Stimulated activated CD8-positive, alpha-beta memory T cell treated with anti-CD3 and anti-CD28 coated beads, Interleukin-15, amount 100 ng/mL, for 48 hours (primary cell): ENCODE measurements at places on chromosomes 6 and 20.

GRCh38 chr20:12764851-12765250, 243.9 kb upstream of the SPTLC3 start:
- DNase-seq = no peak

DNA sequence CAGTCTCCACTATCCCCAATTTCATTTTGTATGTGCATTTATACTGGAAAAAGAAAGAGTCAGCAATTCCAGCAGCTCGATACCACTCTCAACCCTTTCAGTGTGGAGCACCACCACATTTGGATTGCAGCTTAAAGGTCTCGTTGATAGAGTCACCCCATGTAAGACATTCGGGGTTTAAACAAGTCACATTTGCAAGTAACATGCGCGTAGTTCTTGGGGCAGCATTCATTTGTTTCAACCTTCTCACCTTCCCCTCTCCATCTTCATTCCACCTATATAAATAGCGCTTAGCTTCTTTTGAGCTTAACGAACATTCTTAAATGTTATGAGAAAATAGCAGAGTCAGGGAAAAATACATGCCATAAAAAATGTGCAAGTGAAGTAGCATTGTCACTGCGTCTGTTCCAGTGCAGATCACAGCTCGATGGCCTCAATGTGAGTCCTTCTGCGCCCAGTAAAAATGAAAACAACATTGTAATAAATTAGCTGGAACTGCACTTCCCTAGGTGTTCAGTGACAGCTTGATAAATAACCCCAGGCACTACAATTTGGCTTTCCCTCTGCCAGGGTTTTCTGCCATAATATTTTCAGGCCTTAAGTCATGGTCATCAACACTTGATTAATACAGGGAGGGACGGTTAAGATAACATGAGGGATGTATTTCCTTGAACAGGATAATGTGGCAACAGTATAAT, 737.8 kb upstream of the NRSN1 start:
- DNase-seq = no peak

DNA sequence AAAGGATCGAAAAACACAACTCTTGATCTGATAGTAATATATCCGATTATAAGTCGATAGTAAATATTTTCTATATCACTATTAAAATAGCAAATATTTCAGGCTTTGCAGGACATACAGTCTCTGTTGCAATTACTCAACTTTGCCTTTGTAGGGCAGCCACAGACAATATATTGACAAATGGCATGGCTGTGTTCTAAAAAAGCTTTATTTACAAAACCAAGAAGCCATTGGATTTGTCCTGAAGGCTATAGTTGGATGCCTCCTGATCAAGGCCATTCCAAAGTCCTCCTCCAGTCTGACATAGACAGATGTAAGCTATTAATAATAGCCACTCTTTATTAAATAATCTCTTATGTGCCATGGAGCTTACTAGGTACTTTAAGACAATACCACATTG, 5.9 kb downstream of the OCSTAMP start:
- no peak for DNase-seq

- DNase-seq = peak; percentile 49
Observed at GRCh38 chr6:75611702-75612375, 10.2 kb downstream of the SENP6 start.

- DNase-seq = no peak
Observed at GRCh38 chr20:33232486-33233072, 3.2 kb upstream of the BPIFA1 start.

DNA sequence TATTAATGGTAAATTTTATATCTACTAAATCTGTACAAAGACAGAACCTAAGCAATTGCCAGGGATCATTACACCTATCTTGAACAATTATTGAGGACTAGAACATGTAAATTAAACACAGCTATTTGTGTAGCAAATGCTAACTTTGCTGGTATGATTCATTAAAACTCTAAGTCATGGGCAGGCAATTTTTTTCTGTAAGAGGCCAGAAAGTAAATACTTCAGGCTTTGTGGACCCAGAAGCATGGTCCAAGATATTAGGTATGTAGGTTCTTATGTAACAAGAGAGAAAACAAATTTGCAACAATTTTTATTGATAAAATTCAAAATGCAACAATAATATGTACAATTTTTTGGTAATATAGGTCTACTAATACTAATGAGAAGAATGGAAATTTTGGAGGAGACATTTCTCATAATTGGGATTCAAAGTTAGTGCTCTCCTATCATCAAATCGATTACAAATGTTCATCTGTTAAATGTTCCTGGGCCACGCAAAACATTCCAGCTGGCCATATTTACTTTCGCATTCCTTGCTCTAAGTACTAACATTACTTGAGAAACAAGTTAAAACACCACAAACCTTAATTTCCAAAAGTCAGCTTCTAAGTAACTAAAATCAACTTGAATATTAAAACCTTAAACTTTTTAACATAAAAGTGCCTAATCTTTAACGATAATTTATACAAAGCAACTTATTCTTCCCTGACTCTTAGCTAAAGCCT, 4.3 kb downstream of the TMEM30A start:
- DNase-seq = no peak

- no peak for DNase-seq
Observed at GRCh38 chr6:110217266-110217665, 37.0 kb downstream of the CDC40 start.

DNA sequence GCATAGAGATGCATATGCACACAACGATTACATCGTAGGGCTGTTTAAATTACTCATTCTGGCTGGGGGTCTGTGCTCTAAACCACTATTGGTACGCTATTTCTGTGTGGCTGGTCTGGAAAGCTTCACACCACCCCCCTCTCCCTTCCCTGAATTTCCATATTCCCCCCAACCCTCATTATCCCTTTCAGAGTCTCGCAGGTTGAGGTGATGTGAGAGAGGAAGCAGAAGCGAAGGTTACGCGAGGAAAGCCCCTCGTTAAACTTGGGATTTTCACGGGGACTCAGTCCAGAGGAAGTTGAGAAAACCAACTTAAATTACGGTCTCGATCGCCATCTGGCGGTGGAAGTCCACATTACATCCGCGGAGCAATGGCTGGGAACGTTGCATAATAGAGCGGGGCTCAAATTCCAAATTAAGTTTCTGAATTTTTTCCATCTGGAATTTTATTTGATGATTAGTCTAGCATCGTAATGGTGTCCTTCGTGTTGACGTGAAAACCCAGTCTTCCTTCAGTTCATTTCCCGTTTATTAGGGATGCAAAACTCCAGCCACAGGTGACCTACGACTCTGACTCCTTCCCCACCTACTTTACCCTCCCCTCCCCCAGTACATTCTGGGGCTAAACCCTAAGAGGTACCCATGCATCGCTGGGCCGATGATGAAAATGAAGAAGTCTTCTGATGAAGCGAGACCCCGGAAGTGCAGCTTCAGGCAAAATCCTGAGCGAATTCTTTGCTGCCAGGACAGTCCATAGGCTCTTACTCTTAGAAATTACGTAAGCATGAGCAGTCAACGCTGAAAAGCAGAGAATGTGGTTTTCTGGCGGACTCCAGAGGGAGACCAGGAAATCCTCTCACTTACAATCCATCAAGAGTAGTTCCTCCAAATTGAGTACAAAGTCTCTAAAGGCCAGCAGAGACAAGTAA, 19.7 kb downstream of the HLA-DOB start:
- DNase-seq = peak; percentile 53

DNA sequence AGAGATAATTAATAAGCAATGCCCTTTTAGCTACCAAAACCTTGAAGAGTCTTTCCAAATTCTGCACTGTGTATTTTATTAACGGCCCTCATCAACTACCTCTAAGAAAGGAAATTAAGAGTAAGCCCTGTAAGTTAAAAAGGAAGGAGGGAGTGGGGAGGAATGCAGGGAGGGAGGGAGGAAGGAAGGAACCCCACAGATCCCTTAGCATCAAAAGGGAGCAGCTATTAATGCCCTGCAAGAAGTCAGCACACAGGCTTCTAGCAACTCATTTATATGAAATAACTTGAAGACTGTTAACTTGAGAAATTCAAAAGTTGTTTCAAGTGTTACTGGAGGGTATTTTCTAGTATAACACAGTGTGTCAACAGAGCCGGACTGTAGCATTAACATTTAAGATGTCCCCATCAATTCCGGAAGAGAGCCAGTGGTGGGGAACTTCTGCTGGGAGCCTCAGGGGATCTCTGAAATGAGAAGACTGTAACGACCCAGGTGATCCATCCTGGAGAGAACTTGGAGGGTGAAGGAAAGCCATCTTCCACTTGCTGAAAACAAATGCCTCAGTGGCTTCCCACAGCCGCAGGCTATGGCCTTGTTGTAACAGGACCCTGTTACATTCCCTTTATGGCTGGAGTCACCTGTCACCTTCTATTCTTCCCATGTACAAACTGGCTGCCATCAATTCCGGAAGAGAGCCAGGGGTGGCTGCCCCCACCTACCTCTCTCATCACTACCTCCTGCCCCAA, 33.2 kb downstream of the SLC22A23 start:
- no peak for DNase-seq

- no peak for DNase-seq
Observed at GRCh38 chr6:19836799-19837510, at the start of gene ID4. Gene ID4, plus strand, starts transcription at chr6:19837370. Its CDS starts 385 bp downstream, at chr6:19837755.

DNA sequence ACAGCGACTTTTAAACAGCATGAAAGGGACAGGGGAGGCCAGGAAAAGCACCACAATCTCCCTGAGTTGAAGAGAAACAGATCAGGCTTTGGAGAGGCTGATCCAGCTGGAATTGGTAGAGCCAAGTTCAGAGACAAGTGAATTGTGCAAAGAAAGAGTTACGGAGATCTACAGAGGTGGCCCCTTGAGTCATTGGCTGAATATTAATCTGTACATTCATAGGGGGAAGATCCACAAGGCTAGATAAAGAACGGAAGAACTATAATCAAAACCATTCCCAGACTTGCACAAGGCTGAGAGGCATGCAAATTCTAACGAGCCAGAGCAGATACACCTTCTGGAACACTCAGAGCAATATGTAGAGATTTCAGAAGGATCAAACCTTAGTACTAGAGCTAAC, 14.2 kb upstream of the FOXQ1 start:
- DNase-seq = no peak

- peak; percentile 75 for DNase-seq
Observed at GRCh38 chr6:14117158-14118090, at the start of gene CD83. Gene CD83, plus strand, starts transcription at chr6:14117772. Its CDS starts 40 bp downstream, at chr6:14117812.

DNA sequence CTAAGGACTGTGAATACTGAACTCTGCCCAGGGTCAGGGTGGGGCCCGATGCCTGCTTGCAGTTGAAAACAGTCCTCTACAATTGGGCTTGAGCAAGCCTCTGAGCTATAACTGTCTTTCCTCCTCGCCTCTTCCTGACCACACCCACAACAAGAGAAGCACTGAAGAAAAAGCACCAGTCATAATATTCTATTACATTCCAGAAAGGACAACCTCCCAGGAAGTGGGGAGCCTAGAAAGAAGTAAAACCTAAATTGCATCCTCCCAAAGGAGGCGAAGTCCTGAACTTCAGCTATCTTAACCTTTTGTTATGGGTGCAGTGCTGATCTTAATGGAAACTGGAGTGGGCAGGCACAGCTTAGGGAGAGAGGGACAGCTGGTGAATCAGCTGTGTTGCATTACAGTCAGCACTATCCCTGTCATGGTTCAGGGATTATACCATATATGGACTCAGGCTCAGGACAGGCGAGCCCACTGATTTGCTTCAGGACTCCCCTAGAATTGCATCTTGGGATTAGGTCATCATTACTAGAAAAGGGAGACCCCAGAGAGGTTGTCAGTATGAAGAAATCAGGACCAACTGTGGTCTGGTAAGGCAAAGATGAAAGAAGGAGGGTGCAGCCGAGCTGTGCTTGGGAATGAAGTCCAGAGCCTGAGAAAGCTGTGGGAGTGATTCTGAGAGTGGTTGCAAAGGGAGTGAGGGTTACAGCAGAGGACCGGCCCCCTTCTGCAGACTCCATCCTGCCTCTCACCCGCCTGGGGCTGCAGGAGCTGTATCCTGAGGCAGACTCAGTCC, 18.3 kb upstream of the TRAM2 start:
- DNase-seq = no peak

GRCh38 chr20:41003143-41003935, 25.3 kb upstream of the TOP1 start:
- DNase-seq = peak; percentile 64

DNA sequence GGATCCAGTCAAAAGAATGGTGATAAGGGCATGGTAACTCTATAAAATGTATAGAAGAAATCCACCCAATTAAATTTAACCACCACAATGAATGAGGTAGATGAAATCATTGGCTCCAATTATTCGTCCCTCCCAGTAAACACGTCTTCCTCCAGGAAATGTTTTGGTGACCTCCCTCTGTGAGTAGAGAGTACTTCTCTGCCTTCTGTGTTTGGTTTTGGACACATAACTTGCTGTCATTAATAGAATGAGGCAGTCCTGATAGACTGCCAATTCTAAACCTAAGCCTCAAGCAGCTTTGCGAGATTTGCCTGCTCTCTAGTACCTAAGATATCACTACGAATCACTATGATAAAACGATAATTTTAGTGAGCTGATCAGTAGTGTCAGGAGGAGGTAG, 632.8 kb downstream of the HDGFL1 start:
- no peak for DNase-seq

DNA sequence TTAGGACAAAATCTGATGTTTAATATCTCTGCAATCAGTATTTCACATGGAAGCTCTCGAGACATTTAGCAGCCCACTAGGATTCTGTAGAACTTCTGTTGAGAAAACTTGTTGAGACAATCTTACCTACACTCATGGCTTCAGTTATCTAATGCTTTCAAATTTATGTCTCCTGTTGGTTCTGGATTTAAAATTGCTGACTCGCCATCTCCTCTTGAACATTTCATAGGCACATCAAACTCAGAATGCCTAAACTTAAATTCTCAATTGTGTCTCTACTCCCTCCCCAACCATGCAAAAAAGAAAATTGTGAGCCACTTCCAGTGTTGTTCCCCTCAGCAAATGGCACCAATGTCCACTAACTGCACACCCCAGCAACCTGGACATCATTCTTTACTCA, 142.5 kb upstream of the AHI1 start:
- DNase-seq = no peak

DNA sequence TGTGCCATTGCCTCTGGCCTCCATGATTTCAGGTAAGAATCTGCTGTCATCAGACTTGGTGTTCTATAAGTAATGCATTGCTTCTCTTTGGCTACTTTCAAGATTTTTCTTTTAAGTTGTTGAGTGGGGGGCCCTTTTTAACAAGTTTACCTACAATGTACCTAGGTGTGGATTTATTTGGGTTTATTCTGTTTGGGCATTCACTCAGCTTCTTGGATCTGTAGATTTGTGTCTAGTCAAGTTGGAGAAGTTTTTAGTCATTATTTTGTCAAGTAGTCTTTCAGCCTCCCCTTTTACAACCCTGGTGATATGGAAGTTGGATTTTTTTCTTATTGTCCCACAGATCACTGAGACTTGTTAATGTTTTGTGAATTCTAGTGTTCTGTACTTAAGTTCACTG, 14.1 kb downstream of the ENPP5 start:
- DNase-seq = no peak
